Smooth muscle cell of the brain vasculature (primary cell): ENCODE measurements at places on chromosomes 3 and 15.

DNA sequence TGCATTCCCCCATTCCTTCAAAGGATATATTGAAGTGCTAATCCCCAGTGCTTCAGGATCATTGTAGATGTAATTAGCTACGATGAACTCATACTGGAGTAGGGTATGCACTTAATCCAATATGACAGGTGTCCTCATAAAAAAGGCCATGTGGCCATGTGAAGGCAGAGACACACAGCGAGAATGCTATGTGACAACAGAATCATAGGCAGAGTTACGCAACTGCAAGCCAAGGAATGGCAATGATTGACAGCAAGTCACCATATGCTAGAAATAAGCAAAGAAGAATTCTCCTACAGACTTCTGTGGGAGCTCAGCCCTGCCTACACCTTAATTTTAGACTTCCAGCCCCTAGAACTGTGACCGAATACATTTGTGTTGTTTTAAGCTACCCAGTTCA, 875.6 kb upstream of the ROBO1 start:
- DNase-seq: no peak

GRCh38 chr3:85576091-85576690, 617.4 kb downstream of the CADM2 start:
- DNase-seq: peak; percentile 57

DNA sequence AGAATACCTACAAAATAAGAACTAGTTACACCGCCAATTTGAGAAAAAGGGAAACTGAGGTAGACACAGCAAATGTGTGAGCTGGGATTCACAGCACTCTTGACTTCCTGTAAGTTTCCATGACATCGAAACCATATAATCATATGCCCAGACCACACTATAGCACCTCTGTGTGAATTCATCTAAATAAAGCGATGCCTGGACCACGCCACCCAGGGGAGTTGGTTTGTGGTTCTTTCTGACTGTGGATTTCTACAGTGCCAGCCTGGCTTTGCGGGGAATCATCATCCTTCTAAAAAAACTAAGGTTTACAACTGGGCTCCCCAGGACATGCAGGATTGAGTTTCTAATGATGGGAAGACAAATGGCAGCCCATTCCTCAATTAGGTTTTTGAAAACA, 23.5 kb upstream of the CA12 start:
- no peak for DNase-seq

- DNase-seq: no peak
Measured at GRCh38 chr15:97470417-97470816, 490.1 kb upstream of the ARRDC4 start.
